ENCODE measurements at places on chromosomes 4 and X.

DNA sequence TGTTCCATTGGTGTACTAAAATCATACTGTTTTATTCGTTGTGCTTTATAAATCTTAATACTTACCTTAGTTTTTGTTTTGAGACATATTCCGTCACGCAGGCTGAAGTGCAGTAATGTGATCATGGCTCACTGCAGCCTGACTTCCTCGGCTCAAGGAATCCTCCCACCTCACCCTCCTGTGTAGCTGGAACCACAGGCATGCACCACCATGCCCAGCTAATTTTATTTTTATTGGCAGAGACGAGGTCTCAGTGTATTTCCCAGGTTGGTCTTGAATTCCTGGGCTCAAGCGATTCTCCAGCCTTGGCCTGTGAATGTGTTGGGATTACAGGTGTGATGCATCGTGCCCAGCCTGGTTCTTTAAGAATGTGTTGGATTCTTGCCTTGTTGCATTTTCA, 24.4 kb upstream of the DCK start:
- no peak for DNase-seq

DNA sequence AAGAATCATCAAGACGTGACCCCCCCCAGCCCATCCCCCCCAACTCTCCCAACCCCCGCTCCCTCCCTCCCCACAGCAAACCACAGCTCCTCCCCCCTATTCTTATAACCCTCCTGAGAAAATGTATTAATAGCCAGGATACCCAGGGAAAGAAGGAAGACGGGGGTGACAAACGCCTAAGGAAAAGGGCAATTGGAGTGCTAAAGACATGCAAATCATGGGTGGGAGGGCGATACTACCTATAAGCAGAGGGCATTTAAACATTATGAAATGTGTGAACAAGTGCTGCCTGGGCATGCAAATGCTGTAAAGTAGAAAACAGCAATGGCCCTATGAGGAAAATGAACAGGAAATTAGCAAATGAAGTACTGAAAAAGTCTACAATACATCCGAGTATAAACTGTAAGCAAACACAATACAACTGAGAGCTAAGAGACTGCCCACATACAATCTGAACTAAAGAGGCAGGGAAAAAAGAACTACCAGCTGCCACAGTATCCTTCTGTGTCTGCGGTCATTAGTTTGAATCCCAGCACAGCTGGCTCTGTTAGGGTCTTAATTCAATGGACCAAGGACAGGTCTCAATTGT, 2.4 kb downstream of the CXXC4 start:
- no peak for DNase-seq

GRCh38 chr4:37597034-37597433, 89.1 kb downstream of the RELL1 start:
- DNase-seq = no peak

GRCh38 chr4:53908661-53909078, 155.7 kb downstream of the CHIC2 start:
- peak; percentile 19 for DNase-seq

GRCh38 chr4:9999956-10000561, 21.2 kb downstream of the SLC2A9 start:
- no peak for DNase-seq

DNA sequence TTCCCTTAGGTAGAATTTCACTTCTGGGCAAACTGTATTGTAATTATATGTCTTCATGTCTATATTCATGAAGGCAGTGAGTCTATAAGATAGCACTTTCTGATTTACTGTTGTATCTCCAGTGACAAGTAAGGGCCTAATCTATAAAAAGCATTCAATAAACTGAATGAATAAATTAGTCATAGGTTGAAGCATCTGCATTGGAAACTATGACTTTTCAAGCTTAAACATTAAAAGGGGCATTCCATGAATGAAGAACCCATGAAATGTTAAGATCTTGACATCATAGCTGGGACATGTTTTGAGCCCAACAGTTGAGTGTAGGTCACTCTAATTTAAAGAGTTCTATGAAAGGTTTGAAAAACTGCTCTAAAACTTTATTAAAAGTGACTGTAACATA, 159.3 kb upstream of the LCORL start:
- no peak for DNase-seq

GRCh38 chrX:40877887-40878286, 142.5 kb upstream of the MED14 start:
- peak; percentile 43 for DNase-seq

- DNase-seq = no peak
These were observed 642.1 kb downstream of the CCSER1 start for GRCh38 chr4:90769251-90769650.

GRCh38 chr4:80237992-80238391, 28.5 kb upstream of the FGF5 start:
- no peak for DNase-seq

DNA sequence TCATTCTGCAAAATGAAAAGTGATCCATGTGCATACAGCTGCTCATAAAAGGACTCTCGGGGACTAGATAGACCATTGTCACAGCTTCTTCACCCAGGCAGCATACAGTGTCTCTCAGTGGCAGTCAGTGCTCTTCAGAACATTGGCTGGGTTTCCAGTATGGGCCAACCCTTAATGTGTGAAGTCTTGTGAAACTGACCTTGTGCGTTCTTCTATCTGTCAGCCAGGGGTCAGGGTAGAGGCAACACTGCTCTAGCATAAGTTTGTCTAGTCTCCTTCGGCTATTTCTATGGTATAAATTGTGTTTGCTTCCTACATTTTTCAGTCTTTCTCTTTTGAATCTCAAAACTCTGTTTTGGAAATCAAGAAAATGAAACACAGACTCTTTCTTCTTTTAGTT, 37.0 kb upstream of the SMIM31 start:
- no peak for DNase-seq

- DNase-seq = no peak
These were observed 199.9 kb upstream of the MAB21L2 start for GRCh38 chr4:150382028-150382427.

DNA sequence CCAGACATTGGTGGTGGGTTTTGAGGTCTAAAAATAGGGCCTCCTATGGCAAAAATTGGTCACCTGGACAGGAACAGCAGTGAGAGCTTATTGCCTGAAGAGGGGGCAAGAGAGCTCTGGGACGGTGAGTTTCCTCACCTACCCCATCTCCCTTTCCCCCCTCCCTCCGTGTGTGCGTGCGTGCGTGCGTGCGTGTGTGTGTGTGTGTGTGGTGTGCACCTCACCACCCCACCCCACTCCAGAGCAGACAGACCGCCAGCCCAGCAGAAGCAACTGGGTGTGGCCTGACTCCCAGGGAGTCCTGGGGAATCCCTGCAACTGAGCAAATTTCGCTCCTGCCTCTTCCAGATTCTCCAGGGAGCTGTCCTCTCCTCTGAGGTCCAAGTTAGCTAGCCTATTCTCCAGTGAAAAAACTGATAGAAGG, 44.7 kb downstream of the PRPS1 start:
- DNase-seq = peak; percentile 62

- no peak for DNase-seq
These were observed 30.7 kb downstream of the ARHGEF9 start for GRCh38 chrX:63754136-63754859.

GRCh38 chr4:8182294-8182693, 16.8 kb upstream of the SH3TC1 start:
- no peak for DNase-seq

DNA sequence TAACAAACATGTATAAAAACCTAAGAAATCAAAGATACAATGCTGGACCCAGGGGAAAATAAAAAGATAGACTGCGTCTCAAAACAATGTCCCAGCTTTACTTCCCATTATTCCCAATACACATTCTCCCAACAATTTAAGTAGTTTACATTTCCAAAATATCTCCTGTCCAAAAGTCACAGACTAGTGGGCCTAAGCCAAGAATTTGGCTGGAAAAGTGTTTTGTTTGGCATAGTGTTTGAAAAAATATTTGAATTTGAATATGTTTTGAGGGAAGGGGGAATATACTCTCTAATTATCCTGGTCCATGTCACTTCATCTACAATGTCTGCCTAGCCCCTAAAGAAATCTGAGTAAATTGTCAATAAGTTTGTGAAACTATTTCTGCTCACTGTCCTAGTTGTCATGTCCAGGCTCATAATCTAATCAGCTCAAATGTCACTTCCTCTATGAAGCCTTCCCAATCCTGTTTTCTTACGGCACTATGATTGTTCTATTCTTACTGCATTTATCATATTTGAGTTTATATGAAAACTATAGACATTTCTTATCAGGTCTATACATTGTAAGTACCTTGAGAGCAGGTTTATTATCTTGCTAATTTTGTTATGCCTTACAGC, 74.4 kb downstream of the SEC24D start:
- no peak for DNase-seq

DNA sequence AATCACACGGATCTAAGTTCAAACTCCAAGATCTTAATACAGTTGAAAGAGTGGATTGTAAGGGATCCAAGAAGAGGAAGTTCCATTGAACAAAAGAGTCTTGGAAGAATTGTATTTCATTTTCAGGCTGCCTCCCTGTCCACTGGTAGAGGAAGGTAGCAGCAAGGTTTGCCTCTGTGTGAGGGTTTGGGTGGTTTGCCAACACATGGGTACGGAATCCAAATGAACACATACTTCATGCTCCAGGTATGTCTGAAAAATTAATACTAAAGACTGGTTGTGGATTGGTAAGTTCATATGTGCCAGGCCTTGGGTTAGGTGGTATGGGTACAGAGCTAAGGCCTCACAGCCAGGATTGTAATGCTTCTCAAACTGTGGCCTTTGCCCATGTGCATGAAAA, 523.6 kb upstream of the BOD1L1 start:
- DNase-seq = no peak

- DNase-seq = no peak
These were observed 38.7 kb upstream of the CPLX1 start for GRCh38 chr4:864456-865120.

DNA sequence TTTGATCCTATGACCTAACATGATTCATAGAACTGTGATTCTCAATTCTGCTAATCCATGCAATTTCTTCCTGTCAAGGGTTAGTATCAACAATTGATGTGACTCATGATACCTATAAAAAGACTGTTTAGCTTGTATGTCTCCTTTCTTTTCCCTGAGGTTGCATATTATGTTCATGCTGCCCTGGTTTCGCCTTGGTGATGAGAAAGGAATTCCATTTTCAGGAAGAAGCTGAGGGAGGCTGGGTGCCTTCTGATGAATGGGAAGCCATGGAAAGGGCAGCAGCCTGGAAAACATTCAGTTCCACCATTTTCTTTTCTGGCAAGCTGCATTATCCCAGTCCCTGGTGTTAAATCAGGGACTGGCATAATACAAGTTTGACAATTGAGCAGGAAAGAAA, 976.5 kb downstream of the RPA4 start:
- DNase-seq = no peak

GRCh38 chrX:47877327-47877726, 40.6 kb downstream of the ZNF81 start:
- DNase-seq = no peak

GRCh38 chrX:23365541-23365940, 30.9 kb downstream of the PTCHD1 start:
- no peak for DNase-seq

GRCh38 chr4:153001626-153002025, 65.5 kb downstream of the FHDC1 start:
- no peak for DNase-seq

DNA sequence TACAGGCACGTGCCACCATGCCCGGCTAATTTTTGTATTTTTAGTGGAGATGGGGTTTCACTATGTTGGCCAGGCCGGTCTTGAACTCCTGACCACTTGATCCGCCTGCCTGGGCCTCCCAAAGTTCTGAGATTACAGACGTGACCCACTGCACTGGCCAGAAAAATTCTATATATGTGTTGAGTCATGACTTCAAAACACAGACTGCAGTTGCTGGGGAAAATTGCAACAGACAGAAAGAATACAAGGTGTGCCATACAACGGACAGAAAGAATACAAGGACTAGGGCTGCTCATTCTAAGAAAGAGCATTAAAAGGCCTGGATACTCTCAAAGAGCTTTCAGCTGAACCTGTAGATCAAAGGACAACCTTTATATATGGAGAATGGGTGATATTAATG, 109.6 kb upstream of the ACSL4 start:
- DNase-seq = no peak

DNA sequence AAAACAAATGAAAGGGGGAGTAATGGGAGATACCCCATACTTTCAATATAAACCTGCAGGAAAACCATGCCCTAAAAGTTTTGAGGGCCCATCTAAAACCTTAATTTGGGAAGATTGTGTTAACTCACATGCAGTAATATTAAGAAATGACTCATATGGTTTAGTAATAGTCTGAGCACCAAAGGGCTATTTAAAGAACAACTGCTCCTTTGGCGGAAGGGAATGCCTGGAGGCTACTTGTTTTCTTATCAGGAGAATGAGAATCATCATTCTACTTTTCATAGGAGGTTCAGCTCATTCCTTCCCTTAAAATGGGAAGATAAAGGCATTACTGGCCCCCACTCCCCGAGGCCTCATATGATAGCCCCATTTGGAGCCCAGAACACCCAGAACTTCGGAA, 47.6 kb downstream of the SPIN3 start:
- DNase-seq = no peak

DNA sequence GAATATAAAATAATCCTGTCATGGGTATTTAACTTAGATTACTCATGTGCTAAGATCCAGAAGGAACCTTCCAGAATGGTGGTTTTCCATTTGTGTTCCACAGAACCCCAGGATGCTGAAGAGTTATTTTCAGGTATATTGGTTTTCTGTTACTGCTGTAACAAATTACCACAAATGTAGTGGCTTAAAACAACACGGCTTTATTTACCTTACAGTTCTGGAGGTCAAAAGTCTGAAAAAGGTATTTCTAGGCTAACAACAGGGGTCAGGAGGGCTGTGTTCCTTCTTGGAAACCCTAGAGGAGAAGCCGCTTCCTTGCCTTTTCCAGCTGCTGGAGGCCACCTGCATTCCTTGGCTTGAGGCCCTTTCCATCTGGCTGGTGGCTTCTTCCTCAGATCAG, 57.9 kb upstream of the HPSE start:
- DNase-seq = no peak

- DNase-seq = no peak
These were observed 34.1 kb downstream of the GPAT3 start for GRCh38 chr4:83569987-83570386.

- peak; percentile 89 for DNase-seq
These were observed at the start of gene PGK1 for GRCh38 chrX:78103623-78104446. Gene PGK1, plus strand, starts transcription at chrX:78104248. Its CDS starts 93 bp downstream, at chrX:78104341.

GRCh38 chr4:153497091-153497531, 31.0 kb downstream of the TMEM131L start:
- DNase-seq = peak; percentile 56

- no peak for DNase-seq
These were observed 1.0 kb downstream of the WFS1 start for GRCh38 chr4:6270636-6271121.

DNA sequence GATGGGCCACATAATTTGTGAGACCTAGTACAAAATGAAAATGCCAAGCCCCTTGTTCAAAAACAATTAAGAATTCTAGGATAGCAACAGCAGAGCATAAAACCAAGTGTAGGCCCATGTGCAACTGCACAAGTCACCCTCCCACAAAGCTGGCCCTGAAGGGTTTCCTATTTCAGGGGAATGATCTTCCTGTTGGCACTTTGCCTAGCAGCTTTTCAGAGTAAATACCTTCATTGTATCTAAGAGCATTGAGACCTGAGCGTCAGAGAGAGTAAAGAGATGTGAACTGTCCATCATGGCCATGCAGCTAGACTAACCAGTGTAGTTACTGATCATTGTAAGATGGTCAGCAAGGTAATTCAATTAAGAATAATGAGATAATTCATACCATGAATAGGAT, 113.6 kb downstream of the CNKSR2 start:
- no peak for DNase-seq

Measured in hematopoietic multipotent progenitor cell treated with erythropoietin and hydrocortisone succinate and interleukin-3 and kit ligand, for 15 days (in vitro differentiated cells).